Activated effector memory CD4-positive, alpha-beta T cell treated with anti-CD3 and anti-CD28 coated beads, Interleukin-2, amount 50 U/mL, for 16 hours (primary cell): ENCODE measurements at places on chromosomes 16 and 17.

- no peak for DNase-seq
Observed at GRCh38 chr17:12769981-12770380, 19.3 kb upstream of the ARHGAP44 start.

DNA sequence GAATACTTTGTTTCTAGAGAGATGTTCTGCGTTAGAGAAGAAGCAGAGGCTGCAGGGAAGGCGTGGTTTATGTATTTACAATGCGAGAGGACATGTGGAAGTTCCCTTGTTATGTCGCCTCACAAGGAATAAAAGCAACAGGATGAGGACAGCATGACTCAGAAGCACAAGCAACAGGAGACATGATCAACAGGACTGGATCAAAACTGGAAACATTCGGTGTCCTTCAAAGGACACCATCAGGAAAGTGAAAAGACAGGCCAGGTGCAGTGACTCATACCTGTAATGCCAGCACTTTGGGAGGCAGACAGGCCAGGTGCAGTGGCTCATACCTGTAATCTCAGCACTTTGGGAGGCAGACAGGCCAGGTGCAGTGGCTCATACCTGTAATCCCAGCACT is 52.6 kb downstream of the CCDC57 start:
- DNase-seq, result no peak

GRCh38 chr16:30377812-30378235 is 3.2 kb downstream of the MYL11 start:
- DNase-seq, result peak; percentile 95

- no peak for DNase-seq
Observed at GRCh38 chr16:26497896-26498295, 568.8 kb upstream of the C16orf82 start.

- DNase-seq, result no peak
Observed at GRCh38 chr17:59151591-59151990, 3.4 kb downstream of the SKA2 start.

GRCh38 chr16:85842848-85843247 is 43.4 kb downstream of the COX4I1 start:
- DNase-seq, result no peak

DNA sequence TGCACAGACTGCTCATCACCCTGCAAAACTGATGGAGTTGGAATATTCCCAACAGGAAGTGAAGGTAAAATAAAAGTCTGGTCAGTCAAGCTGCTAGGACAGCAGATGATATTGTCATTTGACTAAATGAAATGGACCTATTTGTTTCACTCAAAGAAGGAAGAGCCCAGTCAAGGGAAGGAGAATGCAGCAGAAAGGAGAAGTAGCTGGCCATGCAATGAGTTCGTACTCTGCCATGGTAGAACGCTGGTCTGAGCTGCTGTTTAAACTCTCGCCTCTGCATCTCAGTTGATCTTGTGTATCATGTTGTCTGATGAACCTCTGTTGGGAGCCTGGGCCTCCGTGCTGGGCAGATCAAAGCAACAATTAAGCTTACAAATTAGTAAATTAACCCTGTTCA is 15.6 kb upstream of the YPEL2 start:
- DNase-seq, result peak; percentile 33

DNA sequence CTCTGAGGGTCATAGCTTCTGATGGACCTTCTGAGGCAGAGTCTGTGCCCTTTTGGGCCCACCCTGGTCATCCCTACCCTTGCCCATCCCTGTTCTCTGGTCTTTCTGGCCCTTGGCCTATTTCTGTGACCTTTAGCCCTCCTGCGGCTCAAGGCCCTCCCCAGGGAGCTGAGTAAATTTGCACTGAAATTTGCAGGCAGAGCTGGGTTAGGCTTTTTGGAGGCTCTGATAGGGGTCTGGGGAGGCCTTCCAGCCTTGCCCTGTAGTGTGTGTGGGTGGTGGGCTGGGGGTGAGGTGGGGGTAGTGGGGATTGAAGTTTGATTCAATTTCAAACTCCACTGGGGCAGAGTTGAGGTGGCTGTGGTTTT is 17.8 kb downstream of the RARA start:
- no peak for DNase-seq

DNA sequence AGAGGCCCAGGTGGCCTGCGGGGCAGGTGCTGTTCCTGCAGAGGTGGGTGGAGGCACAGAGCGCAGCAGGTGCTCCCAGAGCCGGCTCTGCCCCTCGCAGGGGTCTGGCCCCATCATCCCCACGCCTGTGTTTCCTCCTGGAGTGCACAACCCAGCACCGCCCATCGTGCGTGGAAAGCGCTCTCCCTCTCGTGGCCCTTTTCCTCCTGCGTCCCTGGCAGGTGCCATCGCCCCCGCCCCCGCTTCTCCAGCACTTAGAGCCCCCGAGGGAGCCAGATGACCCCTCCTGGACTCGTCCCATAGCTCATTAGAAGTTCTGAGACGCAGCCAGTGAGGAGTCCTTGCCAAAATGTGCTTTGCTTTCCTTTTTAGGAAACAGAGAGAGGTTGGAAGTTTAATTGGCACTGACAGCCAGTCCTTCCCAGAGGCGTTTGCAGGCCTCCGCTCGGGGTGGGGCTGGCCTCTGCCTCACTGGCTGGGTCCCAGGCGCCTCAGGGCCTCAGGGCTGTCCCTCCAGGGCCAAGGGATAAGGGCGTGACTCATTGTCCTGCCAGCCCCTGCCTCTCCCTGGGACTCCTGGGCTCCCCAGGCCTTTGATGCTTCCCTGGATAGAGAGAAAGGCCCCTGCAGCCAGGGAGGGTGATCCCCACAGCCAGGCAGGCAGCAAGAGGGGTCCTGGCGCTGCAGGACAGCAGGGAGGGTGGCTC is 32.2 kb upstream of the CHMP6 start:
- no peak for DNase-seq

DNA sequence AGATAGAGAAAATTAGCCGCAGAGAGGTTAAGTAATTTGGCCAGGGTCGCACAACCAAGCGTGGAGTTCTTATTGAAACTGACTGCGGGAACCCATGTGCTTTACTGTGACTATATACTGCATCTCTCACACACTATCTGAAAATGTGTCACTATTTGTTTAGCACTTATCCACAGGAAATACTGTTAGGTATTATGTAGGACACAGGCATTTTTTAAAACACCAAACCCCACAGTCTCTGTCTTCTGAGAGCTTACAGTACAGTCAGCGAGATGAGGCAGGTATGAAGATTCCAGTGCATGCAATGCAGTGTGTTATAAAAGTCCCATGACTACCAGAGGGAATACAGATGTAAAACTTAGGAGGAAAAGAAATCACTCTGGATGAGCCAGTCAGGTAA is 11.3 kb downstream of the RBL2 start:
- no peak for DNase-seq

GRCh38 chr17:29726715-29727252 is 104.1 kb upstream of the CORO6 start:
- DNase-seq, result no peak

DNA sequence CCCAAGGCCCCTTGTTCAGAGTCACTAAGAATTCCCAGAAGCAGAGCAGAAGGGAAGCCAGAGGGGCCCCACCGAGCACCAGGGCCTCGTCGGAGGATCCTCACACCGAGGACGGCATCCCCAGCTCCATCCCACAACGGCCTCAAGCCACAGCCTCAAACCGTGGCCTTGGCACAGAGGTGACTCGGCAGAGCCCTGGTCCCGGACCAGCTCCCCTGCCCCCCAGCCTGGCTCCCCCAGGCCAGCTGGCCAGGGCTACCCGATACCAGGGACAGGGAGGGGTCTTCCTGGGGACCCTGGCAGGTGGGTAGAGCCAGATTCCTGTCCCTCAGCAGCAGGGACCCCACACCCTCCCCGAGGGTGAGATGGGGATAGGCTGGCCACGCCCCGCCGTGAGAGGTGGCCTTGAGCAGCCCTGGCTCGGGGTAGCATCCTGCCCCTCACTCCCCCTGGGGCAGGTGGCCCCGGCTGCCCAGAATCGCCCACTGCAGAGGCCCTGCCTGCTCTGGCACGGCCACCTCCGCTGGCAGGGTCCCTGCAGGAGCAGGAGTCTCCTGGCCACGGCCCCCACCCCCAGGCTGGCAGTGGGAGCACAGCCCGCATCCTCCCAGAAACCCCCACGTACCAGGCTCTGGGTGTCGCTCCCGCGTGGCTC is 5.6 kb upstream of the PVALEF start:
- DNase-seq, result no peak

DNA sequence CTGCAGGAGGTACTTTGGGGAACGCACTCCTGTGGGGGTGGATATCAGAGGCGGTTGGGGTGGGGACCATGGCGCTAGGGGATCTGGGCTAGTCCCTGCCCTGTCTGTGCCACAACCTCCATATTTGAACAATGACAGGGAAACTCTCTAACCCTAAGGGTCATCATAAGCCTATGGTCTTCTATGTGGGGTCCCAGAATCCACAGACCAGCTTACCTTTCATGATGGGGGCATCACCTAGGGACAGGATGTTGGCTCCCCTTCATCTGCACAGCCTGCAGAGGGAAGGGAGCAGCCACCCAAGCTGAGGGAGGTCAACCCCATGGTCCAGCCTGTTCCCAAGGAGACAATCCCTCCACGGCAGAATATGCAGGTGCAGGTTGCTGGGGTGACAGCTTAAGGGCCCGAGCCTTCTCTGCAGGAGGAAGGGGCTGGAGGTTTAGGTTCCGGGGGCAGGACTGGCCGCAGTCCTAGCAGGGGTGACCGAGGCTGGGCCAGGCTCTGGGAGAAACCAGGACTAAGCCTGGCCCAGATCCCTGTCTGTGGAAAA is 1.7 kb downstream of the ORAI3 start:
- DNase-seq, result no peak
